ENCODE measurements at places on chromosomes 2 and 18. TPM values are rescaled to one million over a fixed set of nuclear protein-coding genes. Genes with fewer than 3 reads are reported as not detected.

The KIF5C gene
- 39.1 TPM for total RNA-seq

The SOX11 gene
- 48.9 TPM for total RNA-seq

The GPR45 gene
- total RNA-seq = not detected

The TMEM169 gene
- total RNA-seq = 0.63 TPM

The IGFBP5 gene
- 3.6 TPM for total RNA-seq

The AGPS gene
- total RNA-seq = 86.1 TPM

The GPAT2 gene
- total RNA-seq = 0.33 TPM

The OXER1 gene
- total RNA-seq = 3.5 TPM

The GAD1 gene
- 20.8 TPM for total RNA-seq

The UGT1A5 gene
- not detected for total RNA-seq

The KCNS3 gene
- 2.2 TPM for total RNA-seq

The SERPINB2 gene
- total RNA-seq = not detected

The HOXD8 gene
- not detected for total RNA-seq

The UBE2E3 gene
- total RNA-seq = 84.2 TPM

The KCNF1 gene
- 15.0 TPM for total RNA-seq

The ANO7 gene
- total RNA-seq = 8.1 TPM

The ONECUT2 gene
- 3.4 TPM for total RNA-seq

The FSHR gene
- total RNA-seq = 2.4 TPM

The ANKRD30B gene
- not detected for total RNA-seq

The MBD5 gene
- 39.5 TPM for total RNA-seq

The KATNAL2 gene
- 5.7 TPM for total RNA-seq

The ANKRD39 gene
- 13.4 TPM for total RNA-seq

The SPR gene
- 6.5 TPM for total RNA-seq

The RAX gene
- total RNA-seq = 5.3 TPM

Measured in endodermal cell (in vitro differentiated cells).